ENCODE measurements at places on chromosomes 5 and 9.

DNA sequence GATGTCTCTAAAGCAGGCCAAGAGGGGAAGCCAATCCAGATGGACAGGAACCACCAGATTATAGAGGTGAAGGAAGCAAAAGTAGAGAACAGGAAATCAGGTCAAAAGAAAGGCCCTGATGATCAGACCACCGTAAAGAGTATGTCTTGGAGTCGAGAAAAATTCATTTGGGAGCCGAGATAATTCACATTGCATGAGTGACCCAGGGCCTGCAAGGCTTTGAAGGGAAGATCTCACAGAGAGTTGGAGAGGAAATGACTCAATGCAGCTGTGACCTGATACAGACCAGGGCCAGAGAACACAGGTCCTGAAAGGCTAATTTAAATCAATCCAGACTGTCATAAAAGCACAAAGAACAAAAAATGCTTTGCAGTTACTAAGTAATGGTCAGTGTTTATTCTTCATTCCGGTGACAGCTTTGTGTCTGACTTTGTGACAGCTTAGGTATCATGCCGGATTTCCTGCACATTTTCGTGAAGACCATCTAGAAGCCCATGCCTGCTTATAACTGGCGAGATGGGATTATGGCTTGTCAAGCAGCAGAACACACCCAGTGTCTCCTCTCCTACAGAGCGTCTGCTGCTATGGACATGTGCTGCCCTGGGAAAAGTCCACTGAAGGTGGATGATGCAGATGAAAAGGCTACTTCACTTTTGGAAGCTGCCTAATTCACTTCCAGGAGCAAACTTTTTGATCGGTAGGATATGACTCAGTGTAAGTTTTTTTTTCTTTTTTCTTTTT lies 5.8 kb upstream of the ACTBL2 start:
- no peak for DNase-seq

DNA sequence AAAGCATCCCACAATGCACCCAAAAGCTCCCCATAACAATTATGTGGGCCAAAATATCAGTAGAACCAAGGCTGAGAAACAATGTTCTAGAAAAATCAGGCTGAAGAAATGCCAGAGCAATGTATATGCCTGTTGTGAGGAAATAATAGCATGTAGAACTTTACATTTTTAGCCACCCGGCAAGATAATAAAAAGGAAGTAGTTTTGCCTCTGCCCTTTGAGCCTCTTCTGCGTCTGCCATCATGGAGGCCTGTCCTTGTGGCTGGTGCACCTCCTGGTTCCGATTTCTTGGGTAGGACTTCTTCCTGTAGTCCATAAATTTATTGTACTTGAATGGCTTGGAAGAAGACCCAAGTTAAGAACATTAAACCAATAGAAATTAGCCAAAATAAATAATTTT lies 38.9 kb upstream of the TNFAIP8 start:
- DNase-seq = no peak

GRCh38 chr9:124841075-124841821 lies 12.0 kb upstream of the WDR38 start:
- DNase-seq = no peak

DNA sequence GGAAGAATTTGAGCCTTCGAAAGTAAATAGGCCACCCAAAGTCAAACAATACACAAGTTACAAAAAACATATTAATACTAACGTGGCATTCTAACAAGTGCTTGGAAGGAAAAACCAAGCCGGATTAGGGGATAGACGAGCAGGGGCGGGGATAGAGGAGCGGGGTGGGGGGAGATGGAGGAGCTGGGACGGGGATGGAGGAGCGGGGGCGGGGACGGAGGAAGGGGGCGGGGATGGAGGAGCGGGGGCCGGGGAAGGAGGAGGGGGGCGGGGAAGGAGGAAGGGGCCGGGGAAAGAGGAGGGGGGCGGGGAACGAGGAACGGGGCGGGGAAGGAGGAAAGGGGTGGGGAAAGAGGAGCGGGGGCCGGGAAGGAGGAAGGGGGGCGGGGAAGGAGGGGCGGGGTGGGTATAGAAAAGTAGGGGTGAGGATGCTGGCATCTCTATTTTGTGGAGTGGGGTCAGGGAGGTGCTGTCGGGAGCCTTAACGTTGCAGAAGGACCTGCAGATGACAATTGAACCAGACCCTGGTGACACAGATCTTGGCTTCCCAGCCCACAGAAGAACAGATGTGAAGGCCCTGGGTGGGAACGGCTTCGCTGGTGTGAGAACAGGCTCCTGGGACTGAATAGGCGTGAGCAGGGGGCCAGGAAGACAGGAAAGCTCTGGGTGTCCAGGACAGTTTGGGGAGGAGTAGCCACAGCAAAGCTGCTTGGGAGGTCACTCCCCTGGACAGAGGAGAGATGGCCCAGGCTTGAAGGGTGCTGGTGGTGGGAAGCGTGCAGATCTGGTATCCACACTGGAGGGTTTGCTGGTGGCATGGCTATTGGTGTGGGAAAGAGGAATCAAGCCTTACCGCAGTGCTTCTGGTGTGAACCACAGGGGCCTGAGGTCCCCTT lies 233.3 kb upstream of the DAP start:
- no peak for DNase-seq

GRCh38 chr5:109589986-109590385 lies 99.7 kb upstream of the MAN2A1 start:
- no peak for DNase-seq

DNA sequence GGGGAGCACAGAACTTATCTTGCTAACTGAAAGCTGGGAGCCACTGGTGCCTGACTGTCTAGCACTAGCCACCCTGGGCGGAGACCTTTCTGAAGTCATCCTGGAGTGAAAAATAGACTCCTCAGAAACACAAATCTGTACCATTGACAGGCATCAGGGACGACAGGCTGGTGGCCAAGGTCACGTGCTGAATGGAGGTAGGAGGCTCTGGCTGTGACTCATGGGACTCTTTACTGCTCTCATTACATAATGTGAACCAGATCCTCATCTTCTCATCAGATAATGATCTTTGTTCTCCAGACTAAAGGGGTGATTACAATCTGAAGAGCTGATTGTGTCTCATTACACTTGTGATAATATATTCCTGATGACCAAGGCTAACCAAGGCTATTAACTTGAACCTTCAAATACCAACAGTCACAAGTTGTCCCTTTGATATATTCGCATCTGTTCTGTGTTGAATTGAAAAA lies 91.8 kb downstream of the SEMA5A start:
- DNase-seq = no peak

DNA sequence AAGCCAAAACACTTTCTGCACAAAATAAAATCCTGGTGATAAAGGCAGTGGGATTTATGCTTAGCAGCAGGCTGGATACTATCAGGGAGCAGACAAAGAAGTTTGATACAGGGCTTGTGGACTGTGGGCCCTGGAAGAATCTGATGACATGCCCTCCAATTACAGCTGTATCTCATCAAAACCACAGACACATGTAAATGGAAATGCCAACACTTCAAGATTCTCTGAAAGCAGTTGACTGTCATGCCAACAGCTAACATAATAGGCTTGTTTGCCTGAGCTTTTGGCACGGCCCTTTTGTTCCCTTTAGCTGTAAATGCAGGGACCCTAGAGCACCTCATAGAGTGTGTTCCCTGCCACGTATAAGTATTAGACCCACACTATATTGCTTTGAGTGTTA lies 114.4 kb downstream of the STK32A start:
- DNase-seq = no peak

Data from NCI-H774 (cell line).